SK-N-SH (cell line): ENCODE measurements at places on chromosomes 7 and 10.
A peak's percentile ranks its signal among the peaks of the same experiment; 100 is the strongest.

- no peak for DNase-seq
Observed at GRCh38 chr10:113819989-113820388, 33.9 kb downstream of the DCLRE1A start.

- no peak for DNase-seq
Observed at GRCh38 chr7:48285373-48285772, 114.1 kb downstream of the ABCA13 start.

- no peak for DNase-seq
Observed at GRCh38 chr7:152073352-152073751, 47.9 kb downstream of the GALNT11 start.

- DNase-seq: no peak
Observed at GRCh38 chr7:64558781-64559180, 4.1 kb downstream of the ZNF680 start.

DNA sequence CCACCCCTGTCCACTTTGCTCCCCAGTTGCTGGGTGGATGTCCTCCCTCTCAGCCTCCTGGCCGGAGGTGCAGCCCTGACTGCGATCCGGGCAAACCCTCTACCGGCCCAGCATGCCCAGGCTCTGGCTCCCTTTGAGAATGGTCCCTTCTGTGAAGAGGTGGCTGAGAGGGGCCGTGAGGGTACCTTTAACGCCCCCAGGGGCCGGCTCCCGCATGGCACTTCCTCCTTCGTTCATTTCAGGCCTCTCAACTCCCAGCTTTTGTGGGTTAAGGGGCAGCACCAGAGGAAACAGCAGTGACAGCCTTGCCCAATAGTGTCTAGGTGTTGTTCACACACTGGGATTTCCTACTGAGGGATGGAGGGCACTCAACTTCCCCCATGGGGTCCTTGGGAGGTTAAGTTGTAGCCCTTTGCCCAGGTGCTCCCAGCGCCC, 33.2 kb upstream of the HABP2 start:
- no peak for DNase-seq

DNA sequence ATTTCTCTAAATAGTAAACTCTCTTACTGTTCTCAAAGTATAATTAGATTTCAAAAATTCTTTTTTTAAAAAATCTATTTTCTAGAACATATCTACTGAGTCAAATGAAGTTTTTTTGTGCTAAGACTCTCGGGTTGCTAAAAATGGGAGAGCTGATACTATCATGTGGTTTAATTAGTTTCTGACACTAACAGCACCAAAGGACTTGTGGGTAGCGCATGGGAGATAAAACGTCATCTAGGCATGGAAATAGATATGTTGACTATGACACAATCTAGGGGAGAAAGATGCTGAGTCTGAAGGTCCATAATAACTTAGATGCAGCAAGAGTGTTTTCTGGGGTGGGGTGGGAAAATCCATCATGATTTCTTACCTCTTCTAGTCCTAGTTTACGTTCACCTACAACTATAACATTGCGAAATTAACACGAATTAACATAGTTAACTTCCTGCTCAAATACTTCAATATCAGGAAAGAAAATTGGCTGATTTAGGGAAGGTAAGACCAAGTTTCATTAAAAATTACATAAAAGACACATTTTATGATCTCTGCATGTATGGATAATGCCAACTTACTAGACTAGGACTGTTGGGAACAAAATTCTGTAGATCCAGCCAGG, 14.3 kb upstream of the ARMC3 start:
- DNase-seq: peak; percentile 8

GRCh38 chr7:17015598-17016031, 133.8 kb upstream of the AGR3 start:
- no peak for DNase-seq

DNA sequence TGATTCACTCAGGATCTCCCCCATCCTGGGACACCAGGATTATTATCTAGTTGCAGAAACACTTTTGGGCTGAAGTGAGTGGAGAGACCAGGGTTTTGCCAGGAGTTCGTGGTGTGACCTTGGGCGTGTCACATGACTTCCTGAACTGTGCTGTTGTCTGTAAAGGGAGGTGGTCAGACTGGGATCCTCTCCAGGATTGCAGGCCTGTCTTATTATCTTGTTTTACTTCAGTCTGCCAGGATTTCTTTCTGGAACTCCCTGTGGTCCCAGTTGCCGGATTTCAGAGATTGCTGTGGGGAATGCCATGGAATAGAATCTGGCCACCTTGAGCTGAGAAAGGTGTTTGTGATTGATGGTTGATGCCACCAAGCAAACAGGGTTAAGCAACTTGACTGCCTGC, 35.8 kb downstream of the CRCP start:
- DNase-seq: peak; percentile 51

DNA sequence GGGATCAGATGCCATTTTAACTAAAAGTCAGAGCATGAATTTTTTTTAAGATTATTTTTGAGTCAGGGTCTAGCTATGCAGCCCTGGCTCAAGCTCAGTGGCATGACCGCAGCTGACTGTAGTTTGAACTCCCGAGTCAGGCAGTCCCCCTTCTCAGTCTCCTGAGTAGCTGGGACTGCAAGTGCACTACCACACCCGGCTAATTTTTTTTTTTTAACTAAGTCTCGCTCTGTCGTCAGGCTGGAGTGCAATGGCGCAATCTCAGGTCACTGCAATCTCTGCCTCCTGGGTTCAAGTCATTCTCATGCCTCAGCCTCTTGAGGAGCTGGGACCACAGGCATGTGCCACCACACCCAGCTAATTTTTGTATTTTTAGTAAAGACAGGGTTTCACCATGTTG, 7.8 kb downstream of the TAS2R41 start:
- no peak for DNase-seq

DNA sequence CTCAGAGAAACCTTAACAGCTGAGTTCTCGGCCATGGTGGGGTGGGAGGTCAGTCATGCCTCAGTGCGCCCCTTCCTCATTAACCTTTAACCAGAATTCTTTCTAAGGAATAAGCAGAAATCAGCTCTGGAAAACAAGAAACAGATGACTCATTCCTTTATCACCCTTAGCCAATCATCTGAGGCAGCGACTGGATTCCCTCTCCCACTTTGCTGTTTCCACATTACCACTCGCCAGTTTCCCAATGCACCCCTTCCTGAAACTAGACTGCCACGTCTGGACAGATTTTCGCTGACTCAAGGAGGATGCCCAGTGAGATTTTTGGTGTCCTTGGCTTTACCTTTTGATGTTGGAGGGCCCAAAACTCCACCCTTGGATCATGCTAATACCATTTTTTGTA, 223.8 kb downstream of the PLXDC2 start:
- DNase-seq: no peak

- no peak for DNase-seq
Observed at GRCh38 chr7:157775021-157775559, 438.3 kb downstream of the DNAJB6 start.

DNA sequence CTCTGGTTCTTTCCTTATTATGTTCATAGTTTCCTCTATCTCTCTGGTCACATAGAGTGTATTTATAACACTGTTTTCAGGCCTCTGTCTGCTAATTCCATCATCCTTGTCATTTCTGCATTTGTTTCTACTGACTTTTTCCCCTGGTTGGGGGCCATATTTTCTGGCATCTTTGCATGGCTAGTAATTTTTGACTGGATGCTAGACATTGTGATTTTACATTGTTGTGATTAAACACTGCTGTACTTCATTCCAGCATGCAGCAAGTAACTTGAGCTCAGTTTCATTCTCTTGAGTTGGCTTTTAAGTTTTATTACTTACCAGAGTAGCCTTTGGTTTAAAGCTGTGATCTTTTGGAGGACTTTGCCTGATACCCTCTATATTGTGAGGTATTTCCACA, 6.8 kb upstream of the DOCK1 start:
- DNase-seq: no peak

GRCh38 chr10:131580076-131580652, 268.6 kb upstream of the TCERG1L start:
- no peak for DNase-seq

GRCh38 chr10:129274748-129275474, 192.1 kb upstream of the MGMT start:
- peak; percentile 30 for DNase-seq

- DNase-seq: no peak
Observed at GRCh38 chr10:126481181-126481580, 92.9 kb upstream of the ADAM12 start.

DNA sequence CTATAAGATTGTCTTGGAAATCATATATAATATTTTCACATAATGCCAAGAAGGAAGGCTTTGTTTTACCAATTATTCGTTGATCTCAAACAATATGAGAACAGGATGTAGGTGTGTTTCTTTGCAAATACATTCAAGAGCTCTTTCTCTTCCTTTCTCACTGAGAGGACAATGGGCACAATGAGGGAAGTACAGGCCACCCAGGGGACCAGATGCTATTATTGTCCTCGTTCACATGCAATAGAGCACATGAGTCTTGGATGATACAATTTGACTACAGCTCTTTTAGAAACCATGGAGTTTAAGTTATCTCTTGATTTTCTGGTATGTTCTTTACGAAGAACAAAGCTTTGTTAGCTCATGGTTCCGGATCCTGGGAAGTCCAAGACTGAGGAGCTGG, 323.7 kb upstream of the KLF6 start:
- DNase-seq: no peak

GRCh38 chr10:78304091-78305045, 270.7 kb downstream of the RPS24 start:
- no peak for DNase-seq

- DNase-seq: no peak
Observed at GRCh38 chr10:595473-595872, 94.0 kb downstream of the DIP2C start.

DNA sequence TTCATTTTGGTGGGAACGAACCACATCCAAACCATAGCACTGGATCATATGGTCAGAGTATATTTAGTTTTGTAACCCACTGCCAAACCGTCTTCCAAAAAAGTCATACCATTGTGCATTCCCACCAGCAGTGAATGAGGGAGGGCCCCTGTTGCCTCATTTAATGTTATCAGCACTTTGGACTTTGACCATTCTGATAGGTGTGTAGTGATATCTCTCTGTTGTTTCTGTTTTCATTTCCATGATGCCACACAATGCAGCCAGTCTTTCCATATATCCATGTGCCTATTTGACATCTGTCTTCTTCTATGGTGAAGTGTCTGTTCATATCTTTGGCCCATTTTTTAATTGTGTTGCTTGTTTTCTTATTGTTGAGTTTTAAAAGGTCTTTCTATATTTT, 105.0 kb upstream of the PPP2R2D start:
- DNase-seq: no peak

GRCh38 chr10:62852961-62853702, 37.0 kb upstream of the EGR2 start:
- DNase-seq: no peak

DNA sequence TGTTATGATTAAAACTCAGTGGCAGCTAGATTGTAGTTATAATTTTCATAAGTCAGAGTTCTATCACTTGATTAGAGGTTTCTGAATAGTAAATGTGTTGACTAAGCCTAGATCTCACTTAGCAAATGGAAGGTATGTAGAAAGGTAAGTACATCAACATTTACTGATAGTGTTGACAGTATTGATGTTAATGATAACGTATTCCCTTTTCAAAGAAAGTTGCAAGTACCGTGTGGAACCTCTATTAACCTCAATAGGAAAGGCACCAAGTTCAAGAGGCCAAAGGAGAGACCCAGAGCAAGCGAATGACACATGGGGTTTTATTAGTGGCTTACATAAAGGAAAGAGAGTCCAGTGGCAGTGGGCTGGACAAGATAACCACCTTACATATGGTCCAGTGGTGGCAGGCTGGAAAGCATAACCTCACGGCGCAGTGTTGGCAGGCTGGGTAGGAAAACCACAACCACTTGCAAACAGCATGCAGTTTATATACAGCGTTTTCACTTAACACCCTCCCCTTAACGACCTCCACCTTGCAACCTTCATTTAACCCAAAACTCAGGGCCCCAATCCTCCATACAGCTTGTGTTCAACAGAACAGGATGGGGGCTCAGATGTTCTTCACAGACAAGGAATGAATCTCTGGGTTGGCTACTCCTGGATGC, 611.0 kb downstream of the PARD3 start:
- DNase-seq: no peak

DNA sequence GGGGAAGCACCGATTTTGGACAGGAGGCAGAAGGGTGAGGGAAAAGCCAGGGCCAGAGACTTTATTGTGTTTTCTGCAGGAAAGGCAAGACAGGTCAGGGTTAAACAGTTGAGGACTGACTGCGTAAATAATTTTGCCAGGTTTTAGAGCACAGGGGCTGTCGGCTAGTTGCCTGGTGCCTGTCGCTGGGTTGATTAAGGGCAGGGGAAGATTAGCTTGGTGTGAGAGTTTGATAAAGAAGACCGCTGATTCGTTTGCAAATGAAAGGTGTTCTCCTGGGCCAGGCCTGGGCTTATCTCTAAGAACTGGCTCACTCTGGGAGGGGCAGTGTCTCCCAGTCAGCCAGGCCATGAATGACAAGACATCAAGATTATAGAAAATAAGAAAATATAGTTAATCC, 75.6 kb downstream of the SLC37A3 start:
- no peak for DNase-seq

DNA sequence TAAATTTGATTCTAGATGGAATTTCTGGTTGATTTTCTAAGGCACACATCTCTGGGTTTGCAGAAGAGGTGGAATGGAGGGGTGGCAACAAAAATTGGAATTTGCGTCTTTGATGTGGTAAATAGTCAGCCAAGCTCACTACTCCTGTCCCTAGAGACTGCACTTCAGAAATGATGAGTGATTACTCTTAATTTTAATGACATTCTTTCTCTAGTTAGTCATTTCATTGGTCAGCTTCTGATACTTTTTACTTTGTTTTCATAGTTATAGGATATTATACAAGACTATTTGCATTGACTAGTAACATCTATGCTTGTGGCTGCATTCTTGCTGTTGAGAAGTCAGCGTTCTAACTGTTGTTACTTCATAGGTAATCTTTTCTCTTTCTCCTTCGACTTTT, 658.3 kb downstream of the SUGCT start:
- DNase-seq: no peak

DNA sequence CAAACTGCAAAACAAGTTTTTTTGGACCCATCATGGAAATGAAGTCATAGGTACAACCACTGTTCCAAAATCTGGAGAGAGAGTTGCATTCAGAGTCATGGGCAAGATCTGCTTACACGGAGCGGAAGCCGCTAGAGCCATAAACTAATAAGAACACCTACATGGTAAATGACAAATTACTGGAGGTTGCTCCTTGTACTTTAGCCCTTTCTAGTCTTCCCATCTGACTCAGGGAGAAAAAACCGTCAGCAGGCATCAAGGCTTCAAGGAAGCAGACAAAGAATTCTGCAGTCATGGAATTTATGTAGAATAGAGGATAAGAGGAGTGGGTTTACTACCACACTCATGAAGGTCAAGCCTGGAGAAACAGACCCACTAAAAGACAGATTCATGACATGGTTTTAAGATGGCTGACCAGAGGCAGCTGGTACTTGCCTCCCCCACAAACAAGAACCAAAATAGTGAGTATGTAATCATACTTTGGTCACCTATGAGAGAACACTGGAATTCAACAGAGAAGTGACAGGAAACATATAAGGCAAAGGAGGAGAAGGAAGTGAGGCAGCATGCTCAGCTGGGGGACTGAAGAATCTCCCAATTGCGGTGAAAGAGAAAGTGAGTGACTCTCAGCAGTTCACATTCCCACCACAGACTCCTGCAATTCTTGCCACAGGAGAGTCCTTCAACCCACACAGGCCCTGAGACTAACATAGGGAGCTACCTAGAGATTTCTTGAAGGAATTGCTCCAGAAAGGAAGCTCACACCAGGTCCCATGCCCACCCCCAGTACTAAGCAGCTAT, 42.4 kb upstream of the ASAH2 start:
- no peak for DNase-seq

GRCh38 chr7:1814089-1814811, 144.2 kb downstream of the ELFN1 start:
- no peak for DNase-seq

GRCh38 chr7:117863618-117864017, 9.6 kb downstream of the CTTNBP2 start:
- DNase-seq: no peak
